Osteoblast (primary cell): ENCODE measurements at places on chromosomes 4 and X.

GRCh38 chr4:69493515-69493914 lies 2.2 kb downstream of the UGT2B4 start:
- no peak for DNase-seq

- no peak for DNase-seq
These were observed 135.0 kb downstream of the IDS start for GRCh38 chrX:149370097-149370496.

DNA sequence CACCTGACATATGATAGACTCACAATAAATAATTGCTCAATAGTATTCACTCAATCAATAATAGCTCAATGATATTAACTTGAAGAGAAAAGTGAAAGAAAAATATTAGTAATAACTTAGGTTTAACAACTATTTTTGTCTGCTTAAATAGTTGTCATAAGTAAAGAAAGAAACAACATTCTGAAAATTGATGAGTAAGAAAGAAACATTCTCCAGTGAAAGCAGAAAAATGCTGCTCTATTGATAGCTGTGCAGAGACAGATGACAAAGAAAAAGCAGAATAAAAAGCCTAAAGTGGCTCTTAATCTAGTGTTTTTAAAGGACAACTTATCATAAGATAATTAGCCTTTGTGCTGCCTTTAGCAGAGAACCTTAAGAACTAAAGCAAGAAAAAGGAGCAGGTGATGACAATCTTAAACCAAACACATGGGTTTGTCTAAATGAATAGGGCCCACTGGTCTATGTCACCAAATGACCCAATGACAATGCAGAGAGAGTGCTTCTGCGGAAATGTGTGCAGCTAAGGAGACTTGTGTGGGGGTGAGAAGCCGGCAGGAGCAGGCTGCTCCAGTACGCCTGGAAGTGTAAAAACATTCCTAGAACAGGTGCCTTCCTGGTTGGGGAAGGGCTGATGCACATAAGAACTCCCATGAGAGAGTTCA lies 13.2 kb downstream of the HS3ST1 start:
- DNase-seq: no peak

DNA sequence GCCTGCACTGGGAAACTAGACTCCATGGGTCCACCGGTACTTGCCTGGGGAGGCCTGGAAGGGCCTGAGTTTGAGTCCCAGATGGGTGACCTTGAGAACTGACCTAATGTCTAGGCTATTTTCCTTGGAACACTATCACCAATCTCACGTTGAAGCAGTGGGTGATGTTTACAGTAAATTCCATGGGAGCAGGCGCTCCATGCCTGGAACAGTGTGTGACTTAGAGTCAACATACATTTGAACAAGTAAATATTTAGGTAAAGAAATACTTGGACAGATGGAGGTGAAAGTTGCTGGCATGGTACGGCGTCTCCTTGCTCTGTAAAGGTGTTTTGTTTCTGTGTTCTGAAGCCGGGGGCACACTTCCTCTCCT lies 47.5 kb downstream of the TBC1D14 start:
- DNase-seq: no peak

- peak; percentile 30 for DNase-seq
These were observed 7.2 kb upstream of the DDX60L start for GRCh38 chr4:168487282-168488035.

DNA sequence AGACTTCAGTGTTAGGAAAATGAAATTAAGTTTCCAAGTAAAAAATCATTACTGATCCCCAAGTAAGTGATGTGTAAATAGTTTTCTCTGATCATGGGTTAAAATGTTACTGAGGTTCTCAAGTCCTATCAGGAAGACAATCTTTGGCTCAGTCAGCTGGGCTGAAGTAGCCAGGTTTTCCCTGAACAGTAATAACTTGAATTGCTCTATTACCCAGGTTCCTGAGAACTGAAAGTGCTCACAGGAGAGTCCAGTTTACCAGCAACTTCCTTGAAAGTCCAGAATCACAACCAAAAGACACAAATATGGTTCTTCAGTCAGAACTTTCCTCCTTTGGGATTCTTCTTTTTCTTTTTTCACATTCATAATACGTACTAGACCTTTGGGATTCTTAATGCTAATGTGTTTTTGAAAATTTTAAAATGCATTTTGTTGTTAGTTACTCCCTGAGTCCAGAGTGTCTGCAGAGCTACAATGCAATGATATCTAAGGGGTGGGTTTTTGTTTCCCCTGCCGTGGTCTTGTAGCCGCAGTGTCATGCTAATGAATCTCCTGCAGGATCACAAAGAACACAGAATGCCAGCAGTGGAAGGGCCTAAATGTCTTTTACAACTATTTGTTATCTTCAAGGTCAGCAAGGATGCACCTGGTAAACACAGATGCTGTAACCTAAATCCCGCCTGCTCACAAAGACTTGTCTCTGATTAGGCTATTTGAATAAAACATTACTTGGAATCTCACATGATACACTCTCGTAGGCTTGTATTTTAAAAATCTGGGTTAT lies 439.8 kb upstream of the NR3C2 start:
- DNase-seq: no peak

DNA sequence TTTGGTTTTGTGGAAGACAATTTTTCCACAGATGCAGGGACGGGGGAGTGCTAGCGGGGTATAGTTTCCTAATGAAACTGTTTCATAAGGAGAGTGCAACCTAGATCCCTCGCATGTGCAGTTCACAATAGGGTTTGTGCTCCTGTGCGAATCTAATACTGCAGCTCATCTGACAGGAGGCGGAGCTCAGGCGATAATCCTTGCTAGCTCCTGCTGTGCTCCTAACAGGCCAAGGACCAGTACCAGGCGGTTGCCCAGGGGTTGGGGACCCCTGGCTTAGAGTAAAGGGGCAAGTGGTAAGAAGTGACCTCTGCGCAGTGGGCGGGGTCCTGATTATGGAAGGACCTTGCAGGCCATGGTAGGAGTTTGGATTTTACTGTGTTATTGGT lies 3.8 kb downstream of the SCML1 start:
- no peak for DNase-seq

DNA sequence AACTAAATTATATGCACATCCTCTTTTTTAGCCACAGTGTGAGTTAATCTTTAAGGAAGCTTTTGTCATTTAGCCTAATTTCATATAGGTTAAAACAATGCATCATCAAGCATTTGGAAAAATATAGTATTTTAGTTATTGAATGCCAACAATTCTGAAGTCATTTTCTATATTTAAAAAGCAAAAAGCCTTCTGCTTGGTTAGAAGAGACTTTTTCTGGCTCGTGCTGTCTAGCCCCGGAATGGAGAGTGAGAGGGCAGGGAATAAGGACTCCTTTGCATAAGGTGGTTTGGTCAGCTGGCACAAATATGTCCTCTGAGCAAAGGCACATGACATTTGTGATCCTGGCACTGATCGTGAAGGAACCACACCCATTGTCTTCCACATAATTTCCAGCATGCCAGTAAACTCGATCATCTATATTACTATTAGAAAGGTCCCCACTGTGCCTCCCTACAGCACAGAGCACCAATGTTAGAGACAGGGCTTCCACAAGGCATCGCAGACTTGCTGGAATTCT lies 393.7 kb upstream of the INTU start:
- no peak for DNase-seq

DNA sequence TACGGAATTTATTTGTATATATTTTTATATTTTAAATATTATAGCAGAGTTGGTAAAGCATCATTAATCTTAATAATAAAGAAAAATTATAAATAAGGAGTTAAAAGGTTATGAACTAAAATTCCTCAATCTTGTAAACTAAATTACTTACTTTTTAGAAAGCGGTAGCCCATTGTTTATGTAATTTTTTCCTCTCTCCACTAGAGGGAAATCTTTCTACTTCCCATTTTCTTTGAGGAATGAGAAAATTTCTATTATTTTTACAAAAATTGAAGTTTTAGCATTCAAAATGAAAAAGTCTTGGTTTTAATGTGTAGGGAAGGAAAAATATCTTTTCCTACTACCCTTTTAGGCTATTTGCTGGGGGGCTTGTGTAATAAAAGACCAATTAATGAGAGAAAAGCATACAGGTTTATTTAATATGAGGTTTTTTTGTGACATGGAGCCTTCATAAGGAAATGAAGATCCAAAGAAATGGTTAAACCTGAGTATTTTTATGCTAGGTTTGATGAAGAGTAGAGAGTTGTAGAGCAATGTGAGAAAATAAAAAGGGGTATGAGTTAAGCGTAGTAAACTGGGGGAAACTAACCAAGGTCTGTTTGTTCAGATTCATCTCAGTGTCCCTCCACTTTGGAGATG lies 68.7 kb upstream of the ADAD1 start:
- DNase-seq: no peak

DNA sequence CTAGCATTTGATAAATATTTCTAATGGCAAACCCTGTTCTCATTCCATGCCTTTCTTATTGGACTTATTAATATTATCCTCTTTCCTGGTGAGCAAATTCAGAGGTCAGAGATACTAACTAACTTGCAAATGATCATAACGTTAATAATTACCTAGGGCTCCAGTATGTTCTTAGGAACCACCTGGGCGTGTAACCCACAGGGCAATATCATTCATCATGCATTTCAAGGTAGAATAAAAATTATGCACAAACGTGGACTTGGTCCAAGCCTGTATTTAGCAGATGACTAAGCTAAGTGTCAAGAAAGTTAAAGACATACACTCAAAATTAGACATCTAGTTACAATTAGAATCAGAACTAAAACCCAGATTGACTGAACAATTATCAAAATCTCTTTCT lies 850.1 kb downstream of the TRIML1 start:
- no peak for DNase-seq

GRCh38 chrX:72395237-72395636 lies 89.5 kb upstream of the CITED1 start:
- no peak for DNase-seq

DNA sequence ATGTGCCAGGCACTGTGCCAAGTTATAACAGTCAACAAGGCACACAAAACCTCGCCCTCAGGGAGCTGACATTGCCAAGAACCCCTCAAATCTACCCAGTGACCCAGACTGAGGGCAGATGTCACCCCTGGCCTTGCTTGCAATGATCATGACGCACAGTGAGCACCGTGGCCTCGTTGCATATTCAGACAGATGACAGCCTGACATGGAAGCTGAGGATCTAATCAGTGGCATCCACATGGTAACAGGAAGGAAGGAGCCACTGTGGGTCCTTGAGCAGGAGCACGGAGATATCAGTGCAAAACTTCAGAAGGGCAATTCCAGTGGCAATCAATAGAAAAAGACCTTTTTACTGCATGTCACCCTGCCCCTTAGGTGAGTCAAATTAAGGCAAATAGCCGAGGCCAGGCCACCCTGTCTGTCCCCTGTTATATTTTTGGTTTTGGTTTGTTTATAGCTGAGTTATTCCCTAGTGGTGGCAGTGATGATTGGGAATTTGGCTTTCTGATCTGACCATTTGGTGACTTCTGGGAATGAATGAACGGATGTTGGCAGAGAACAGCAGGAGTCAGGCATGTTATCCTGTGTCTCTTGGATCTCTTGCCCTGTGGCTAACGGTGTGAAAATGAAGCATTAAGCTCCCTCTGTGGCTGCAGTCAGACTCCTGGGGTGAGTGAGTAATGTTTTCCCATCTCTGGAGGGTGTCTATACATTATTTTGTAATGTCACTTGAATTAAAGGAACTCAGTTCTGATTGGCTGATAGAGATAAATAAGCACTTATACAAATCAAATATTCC lies 20.4 kb downstream of the WDR13 start:
- DNase-seq: no peak

- no peak for DNase-seq
These were observed 20.7 kb downstream of the MFAP3L start for GRCh38 chr4:170005472-170005871.

DNA sequence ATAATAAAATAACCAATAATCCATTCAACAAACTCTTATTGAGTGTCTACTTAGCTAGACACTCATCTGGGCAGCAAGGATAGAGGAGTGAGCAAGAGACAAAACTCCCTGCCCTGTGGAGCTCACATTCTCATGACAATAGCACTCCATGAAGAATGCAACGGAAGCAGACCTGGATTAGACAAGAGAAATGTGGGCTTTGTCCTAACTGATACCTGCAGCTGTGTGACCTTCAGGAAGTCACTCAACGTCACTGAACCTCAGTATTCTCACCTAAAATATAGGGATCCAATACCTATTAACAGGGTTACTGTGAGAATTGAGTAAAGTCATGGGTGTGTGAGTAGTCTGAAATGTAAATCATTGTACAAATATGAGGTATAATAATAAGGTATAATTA lies 61.2 kb downstream of the NDNF start:
- no peak for DNase-seq

DNA sequence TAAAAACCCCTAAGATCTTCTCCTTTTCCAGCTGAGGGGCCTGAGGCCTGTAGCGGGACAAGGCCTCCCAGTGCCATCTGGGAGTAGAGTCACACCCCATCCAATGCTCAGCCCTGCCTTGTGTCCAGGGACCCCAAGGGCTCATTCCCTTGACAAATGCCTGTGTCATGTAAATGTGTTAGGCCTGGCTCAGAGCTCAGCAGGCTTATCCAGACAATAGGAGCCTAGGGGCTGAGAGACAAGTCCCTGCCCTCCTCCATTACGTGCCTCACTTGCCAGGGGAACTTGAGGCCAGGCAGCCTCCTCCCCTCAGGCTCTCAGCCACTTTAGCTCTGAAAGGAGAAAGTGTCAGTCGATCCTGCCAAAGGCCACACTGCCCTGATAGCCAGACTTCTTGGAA lies 166.8 kb upstream of the MAMLD1 start:
- no peak for DNase-seq

- DNase-seq: no peak
These were observed 457.9 kb downstream of the BCOR start for GRCh38 chrX:39639871-39640270.

DNA sequence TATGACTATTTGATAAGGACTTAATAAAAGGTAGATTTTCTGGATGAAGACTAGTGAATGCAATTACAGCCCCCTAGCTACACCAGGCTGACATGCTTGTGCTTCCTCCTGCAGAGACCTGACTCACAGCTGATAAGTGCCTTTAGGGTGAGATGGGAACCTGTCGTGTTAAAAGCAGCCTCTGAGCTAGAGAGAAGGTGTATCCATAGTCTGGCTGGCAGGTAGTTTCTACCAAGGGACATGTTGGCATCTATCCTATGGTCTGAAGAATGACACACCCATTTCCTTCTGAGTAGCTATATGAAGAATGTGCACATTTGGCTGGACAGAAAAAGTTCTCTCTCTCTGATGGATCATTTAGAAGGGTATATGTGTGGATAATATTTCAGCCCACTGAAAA lies 64.1 kb downstream of the PARM1 start:
- no peak for DNase-seq

DNA sequence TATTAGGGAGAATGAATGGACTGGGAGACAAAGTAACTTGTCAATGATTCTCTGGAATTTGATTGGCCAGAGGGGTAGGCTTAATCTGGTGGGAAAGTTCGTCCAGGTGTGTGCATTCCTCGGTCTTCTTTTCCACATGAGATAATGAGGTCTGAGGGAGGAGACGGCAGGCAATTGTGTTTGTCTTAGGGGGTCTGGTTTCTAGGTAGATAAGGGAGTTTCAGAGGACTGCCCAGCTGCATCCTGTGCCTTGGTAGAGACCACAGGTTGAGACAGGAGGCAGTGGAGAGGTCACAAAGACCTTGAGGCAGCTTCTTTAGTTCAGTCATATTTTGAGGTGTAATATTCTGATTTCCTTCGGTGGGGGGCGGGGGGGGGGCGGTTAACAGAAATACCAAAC lies 4.3 kb downstream of the MGST2 start:
- DNase-seq: no peak
